Activated naive CD4-positive, alpha-beta T cell (primary cell): ENCODE measurements at places on chromosomes 3 and 15.

DNA sequence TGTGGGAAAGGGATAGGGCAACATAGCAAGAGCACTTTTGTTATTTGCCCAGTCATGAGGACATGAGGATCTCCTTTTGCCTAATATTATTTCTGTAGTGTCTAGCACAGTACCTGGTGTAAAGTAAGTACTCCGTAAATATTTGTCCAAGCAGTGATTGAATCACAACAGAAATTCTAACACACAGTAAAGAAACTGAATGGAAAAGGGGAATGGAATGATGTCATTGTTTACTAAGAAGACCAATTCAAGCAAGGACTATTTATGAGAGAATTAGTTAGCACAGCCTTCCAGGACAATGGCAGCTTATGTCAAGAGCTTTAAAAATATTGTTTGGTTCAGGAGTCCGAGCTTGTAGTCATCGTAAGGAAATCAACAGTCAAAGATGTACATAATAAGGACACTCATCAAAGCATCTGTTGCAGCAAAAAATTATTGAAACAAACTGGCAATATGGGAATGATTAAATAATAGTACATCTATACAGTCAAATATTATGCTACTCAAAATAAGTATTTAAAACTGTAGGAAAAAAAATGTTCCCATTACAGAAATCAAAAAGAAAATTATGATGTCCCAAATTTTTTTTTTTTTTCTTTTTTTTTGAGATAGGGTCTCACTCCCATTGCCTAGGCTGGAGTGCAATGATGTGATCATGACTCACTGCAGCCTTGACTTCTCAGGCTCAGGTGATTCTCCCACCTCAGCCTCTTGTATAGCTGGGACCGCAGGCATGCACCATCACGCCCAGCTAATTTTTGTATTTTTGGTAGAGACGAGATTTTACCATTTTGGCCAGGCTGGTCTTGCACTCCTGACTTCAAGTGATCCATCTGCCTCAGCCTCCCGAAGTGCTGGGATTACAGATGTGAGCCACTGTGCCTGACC is 17.9 kb downstream of the CAPN7 start:
- no peak for DNase-seq

- no peak for DNase-seq
Observed at GRCh38 chr3:101902041-101902440, 52.7 kb downstream of the NFKBIZ start.

DNA sequence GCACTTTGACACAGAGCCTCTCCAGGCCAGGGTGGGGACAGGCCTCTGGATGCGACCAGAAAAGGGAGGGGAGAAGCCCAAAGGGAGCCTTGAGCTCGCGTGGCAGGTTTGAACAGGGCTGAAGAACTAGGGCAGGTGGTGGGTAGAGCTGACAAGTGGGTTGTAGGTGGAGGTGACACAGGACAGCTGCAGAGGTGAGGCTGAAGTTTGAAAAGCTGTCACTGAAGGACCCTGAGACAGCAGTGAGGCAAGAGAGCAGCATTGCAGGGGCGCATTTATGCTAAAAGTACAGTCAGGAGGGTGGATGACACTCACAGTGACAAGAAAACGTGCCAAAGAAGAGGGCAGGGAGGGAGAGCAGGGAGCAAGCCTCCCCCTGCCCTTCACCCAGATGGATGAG is 21.8 kb upstream of the EPB42 start:
- no peak for DNase-seq

GRCh38 chr3:120762615-120763014 is 20.1 kb downstream of the GTF2E1 start:
- no peak for DNase-seq

DNA sequence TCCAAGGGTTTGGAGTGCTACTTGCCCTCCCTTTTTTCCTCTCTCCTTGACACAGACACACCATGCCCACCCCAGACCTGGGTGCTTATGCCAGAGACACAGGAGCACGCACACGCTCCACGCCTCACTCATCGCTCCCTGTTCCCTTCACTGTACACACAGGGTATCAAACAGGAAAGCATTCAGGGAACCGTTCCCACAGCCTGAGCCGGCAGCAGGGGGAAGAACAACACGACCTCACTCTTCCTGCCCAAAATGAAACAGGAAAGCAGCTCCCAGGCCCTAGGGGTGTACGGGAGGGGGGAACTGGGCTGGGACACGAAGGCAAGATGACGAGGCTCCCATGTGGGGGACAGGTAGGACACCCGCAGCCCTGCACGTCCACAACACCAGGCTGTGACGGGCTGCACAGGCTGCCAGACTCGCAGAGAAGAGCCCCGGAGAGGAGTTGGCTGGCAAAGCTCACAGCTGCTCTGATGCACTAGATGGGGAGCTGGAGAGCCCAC is 11.2 kb downstream of the DLL4 start:
- DNase-seq, result no peak

GRCh38 chr3:190227064-190227463 is 95.2 kb downstream of the CLDN1 start:
- no peak for DNase-seq

DNA sequence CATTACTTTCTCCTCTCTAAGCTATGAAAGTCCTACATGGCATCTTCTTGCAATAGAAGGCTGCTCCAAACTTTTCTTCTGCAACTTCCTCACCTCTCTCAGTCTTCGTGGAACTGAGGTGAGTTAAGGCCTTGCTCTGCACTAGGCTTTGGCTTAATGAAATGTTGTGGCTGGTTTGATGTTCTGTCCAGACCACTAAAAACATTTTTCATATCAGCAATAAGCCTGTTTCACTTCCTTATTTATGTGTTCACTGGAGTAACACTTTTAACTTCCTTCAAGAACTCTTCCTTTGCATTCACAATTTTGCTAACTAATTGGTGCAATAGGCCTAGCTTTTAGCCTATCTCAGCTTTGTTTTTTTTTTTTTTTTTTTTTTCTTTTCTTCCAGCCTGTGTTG is 335.3 kb upstream of the NECTIN3 start:
- DNase-seq, result no peak

GRCh38 chr3:16211176-16211904 is 36.9 kb downstream of the GALNT15 start:
- no peak for DNase-seq

DNA sequence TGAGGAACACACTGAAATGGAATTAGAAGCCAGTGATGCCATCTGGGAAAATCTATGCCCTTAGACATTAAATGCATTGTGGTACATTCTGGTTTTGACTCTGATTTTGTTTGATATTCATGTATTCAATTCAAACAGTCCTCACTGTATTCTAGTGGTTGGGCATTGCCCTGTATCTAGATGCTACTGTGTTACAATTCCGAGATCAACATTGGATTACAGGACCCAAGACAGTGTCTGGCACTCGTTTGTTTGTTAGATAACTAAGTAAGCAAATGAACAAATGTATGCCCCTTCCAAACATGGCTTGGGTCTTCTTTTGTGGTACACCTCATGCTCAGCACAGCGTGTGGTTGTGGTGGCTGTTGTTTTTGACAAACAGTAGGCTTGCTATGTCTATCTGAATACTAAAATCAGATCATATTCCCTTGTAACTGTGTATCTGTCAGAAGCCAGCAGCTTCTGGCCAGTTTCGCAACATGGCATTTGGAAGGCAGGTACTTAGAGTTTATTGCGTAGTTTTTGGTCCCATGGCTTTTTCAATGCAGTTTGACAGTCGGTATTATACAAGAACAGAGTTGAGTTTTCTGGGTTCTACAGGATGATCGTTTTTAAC is 5.7 kb downstream of the FILIP1L start:
- DNase-seq, result no peak

GRCh38 chr15:47987908-47988532 is 132.8 kb upstream of the SLC24A5 start:
- no peak for DNase-seq

- no peak for DNase-seq
Observed at GRCh38 chr3:51953445-51953844, 1.7 kb upstream of the GPR62 start.

DNA sequence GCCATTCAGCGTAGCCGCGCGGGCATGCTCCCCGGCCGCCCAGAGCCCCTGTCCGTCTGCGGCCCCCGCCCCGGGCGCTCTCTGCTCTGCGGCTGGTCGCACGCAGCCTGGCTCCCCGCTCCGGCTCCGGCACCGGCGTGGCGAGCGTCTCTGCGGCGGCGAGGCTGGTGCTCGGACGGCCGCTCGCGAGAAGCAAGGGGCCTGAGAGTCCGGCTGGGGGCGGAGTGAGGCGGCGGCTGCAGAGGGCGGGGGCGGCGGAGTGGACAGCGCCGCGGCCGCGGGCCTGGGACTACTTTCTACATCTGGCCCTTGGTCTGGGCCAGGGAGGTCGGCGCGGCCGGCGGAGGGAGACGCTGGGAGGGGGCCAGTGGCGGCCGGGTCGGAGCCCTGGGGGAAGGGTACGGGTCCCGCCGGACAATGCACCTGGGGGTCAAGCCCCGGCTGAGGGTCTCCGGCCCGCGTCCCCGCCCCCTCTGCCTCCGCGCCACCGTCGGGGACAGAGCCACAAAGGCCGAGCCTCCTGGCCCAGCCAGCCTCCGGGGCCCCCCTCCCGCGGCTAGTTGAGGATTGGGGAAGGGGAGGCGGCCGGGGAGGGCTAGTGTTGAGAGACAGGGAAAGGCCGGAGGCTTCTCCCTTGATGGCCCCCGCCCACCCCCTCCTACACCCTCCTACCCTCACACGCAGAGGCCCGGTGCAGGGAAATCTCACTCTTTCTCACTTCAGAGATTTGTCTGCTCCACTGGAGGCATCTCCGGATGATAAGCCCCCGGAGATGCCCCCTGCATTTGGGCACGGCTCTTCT is at the start of gene PRTG:
TSS of gene PRTG (minus strand) at position 226 of the 802 bp plus-strand sequence. CDS start at position 5, 221 bp downstream.
- no peak for DNase-seq

GRCh38 chr3:127702151-127702578 is 29.4 kb downstream of the ABTB1 start:
- no peak for DNase-seq

DNA sequence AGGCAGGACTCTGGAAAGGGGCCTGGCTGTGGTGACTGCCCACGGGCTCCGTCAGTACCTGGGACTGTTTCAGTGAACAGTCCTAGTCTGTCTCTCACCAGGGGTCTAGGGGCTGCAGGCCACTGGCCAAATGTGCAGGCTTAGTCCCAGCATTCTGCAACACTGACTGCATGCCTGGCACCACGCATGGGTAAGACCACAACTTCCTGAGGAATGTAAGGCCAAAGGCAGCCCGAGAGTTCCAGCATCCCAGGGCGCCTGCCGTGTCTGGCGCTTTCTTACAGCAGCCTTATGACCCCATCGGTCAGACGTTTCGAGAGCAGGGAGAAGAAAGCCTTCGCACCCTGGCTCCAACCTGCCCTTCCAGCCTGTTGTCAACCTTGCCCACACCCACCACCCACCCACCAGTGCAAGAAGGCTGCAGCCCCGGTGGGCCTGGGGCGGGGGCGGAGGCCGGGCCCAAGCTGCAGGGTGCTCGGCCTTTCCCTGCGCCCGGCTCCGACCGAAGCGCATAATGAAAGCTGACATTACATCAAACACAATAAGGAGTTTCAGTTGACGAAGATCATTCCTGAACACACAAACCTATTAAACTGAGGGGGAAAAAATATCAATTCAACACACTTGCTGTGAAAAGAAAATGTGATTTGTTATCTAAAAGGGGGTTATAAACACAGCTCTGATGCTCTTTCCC is 29.5 kb upstream of the TMEM115 start:
- no peak for DNase-seq

DNA sequence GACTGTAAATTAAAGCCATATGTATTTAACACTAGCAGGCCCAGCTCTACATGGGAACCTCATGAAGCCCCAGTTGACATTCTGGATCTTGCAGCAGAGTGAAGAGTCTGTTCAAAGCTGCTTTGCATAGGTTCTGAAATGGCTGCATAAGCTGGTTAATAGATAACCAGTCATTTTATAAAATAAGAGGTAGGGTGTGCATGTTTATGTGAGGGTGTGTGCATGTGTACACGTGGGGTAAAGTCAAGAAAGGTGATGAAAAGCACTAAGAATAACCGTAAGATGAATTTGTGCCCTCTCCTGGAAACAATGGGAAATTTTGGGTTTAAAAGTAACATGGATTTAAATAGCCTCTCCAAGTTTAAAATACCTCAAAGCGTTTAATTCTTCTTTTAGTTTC is 33.0 kb downstream of the PAQR9 start:
- DNase-seq, result no peak

DNA sequence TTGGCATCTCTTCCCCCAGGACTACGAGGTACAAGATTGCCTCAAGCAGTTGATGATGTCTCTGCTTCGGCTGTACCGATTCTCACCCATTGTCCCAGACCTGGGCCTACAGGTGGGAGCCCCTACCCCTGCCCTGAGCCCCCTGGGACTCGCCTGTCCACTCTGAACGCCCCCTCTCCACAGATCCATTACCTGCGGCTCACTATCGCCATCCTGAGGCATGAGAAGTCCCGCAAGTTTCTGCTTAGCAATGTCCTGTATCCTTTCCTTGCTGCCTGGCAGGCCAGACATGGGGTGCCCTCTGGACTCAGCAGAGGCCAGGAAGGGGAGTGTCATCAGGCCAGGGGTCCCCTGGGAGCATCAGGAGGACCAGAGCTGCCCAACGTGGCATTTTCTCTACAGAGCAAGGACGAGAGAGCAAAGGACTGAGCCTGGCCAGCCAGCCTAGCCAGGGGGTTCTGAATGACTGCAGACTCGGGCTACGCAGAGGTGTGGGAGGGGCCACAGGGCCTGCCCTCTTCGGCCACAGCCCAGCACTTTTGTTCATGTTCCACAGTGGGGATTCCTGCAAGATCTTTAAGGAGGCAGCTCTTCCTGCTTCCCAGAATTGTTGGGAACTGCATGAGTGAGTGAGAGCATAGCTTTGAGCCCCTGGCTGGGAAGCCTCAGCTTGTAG is 11.2 kb downstream of the RNF123 start:
- no peak for DNase-seq

DNA sequence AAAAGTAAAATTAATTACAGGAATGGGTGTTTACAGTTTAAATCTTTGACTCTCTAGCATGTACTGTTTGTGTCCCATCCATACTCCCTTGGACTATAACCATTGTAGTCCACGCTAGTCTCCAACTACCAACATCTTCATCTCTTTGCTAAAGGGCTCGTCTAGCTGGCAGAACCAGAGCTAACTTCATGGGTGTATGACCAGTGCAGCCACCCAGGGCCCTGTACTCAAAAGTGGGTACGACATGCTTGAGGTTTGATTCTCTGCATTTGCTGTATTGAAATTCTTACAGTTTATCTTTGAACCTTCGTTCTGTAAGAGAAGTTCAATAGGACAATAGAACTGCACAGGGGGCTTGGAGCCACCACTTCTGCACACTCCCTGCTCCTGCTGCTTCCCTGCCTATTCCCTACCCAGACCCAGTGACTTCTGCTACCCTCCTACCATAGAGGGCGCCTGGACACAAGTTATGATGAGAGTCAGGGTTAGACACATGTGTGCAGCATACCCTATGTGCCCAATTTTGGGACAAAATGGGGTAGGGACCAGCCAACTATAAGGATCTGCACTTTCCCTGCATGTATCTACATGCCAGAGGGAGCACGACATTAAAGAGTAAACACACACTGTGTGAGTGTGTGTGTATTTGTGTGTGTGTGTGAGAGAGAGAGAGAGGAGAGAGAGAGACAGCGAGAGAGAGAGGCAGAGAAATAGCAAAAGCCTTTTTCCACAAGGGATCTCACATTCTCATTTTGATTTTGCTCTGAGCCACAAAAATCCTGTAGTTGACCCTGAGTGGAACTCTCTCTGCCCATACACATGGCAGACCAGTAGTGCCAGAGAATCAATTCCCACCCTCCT is 59.0 kb upstream of the NECTIN3 start:
- DNase-seq, result no peak
